ENCODE measurements at places on chromosomes 1 and 21.

DNA sequence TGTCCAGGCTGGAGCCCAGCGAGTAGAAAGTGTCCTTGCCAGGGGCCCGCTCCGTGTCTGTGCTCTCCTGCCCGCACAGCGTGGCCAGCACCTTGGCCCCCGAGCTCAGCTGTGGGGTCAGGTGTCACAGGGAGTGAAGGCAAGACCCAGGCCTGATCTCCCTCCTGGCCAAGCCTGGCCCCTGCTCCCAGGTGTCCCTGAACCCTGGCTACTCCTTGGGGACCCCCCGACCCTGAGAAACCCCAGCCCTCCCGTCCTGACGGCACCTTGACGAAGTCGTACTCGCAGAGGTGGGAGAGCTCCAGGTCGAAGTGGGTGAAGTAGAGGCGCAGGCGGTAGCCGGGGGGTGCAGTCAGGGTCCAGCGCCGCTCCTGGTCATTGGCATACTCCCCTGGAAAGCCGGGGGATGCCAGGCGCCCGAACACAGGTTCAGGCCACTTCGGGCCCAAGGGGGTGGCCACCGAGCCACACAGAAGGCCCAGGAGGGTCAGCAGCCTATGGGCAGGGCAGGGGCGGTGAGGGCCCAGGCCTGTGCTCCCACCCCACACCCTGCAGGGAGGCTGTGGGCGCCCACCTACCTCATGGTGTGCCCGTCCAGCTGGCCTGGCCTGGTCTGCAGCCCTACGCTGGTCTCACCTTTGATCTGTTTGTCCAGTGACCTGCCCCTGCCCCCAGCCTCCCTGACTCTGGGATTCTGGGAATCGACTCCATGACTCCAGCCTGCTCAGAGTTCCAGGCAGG lies at the start of gene MASP2:
TSS of gene MASP2 (minus strand) at position 615 of the 741 bp plus-strand sequence. CDS start at position 583, 32 bp downstream.
- DNase-seq: no peak

DNA sequence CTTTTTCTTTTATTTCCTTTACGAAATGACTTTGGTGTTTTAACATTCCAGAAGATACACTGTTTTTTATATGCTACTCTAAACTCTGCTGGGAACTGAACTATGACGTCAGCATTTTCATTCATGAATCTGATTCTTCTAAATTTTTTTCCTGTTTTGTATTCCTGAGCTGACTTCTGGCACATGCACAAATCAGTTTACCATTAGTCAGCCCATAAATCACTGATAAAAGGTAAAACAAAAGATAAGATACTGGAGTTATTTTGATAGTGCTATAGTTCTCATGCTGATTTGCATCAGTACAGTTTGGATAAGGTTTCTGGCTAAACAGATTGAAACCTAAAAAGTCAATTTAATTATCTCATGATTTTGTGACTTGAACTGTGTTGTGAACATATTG lies 10.4 kb downstream of the CAMTA1 start:
- DNase-seq: no peak

- no peak for DNase-seq
These were observed 12.9 kb upstream of the TMEM125 start for GRCh38 chr1:43256675-43257570.

- no peak for DNase-seq
These were observed 8.1 kb downstream of the MIS18A start for GRCh38 chr21:32270748-32271147.

DNA sequence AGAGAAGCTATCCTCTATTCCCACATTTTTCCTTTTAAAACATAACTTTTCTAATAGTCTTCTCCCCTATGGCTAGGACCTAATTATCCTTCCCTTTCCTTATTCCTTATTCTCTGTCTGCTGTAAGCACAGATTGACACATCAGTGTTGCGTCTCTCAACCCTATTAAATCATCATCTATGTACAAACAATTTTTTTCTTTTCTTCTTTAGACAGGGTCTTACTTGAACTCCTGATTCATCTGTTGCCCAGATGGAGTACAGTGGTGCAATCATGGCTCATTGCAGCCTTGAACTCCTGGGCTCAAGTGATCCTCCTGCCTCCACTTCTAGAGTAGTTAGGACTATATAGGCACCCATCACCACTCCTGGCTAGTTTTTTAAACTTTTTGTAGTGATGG lies 8.3 kb downstream of the KLHDC9 start:
- DNase-seq: no peak

- DNase-seq: no peak
These were observed 89.2 kb upstream of the WNT4 start for GRCh38 chr1:22231995-22232690.

- DNase-seq: no peak
These were observed 7.2 kb downstream of the ZDHHC18 start for GRCh38 chr1:26833432-26834405.

- no peak for DNase-seq
These were observed 363.7 kb downstream of the MATN1 start for GRCh38 chr1:30359539-30360220.

- no peak for DNase-seq
These were observed 98.6 kb downstream of the SIK1 start for GRCh38 chr21:43328185-43328957.

GRCh38 chr1:159882527-159882862 lies 17.5 kb downstream of the CFAP45 start:
- no peak for DNase-seq

DNA sequence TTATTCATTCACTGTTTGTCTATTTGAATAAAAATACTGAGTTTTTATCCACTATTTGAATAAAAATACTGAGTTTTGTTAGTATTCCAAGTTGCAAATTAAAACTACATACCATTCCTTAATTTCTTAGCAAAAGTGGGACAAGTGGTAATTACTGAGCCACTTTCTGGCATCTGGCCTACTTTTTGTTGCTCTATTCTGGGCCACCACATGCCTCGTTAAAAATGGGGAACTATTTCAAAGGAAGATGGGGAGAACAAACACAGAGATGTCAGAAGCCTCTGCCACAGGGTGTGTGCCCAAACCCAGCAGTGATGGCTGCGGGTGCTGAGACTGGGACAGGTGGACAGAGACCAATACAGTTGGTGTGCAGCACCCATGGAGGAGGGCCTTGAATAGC lies 14.6 kb downstream of the PIGP start:
- no peak for DNase-seq

- DNase-seq: no peak
These were observed 15.0 kb downstream of the RHBG start for GRCh38 chr1:156384007-156384406.

GRCh38 chr1:110857964-110858948 lies 14.7 kb upstream of the CD53 start:
- no peak for DNase-seq

DNA sequence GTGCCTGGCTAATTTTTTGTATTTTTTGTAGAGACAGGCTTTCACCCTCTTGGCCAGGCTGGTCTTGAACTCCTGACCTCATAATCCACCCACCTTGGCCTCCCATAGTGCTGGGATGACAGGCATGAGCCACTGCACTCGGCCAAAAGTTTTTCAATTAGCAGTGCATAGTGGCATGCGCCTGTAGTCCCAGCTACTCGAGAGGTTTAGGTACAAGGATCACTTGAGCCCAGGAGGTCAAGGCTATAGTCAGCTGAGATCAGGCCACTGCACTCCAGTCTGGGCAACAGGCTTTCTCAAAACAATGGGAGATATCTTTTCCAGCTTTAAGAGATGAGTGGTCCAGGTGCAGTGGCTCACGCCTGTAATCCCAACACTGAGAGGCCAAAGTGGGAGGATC lies 30.8 kb downstream of the DAP3 start:
- DNase-seq: no peak

DNA sequence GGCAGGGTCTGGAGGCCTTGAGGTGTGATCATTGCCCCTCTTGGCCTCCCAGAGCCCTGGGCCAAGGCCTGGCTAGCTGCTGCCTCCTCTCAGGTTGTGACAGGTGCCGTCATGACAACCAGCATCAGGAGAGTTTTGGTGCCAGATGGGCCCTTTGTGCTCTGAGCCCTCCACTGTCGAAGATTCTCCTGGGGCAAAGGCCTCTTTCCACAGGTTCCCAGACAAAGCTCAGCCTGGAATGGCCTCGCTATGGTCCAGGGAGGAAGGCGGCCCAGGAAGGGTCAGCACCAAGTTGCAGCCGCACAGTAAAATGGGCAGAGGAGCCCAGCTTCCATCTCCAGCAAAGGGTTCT lies 78.4 kb downstream of the ALPL start:
- DNase-seq: no peak

DNA sequence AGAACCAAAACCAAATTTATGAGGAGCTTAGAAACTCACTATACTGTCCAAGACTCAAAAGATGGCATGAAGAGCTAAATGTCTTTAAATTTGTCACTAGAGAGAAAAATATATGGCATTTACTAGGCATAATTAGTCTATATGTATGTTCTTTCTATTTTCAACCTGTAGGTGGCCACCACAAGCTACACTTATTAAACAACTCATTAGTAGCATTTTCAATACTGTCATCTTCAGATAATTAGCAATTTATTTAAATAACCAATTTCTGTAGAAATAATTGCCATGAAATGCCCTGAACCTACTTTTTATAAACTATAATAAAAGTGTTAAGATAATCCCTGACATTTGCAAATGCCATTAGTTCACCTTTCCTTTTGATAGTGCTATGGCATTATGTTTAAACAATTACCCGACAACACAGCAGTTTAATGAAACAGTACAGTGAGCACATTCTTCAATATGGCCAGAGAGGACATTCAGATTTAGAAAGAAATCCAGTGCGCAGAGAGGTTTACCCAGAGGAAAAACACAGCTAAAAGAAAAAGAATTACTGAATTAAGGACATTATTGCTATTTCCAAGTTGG lies 522.5 kb downstream of the PTBP2 start:
- no peak for DNase-seq

GRCh38 chr1:214004014-214004413 lies 16.2 kb downstream of the PROX1 start:
- no peak for DNase-seq

- DNase-seq: no peak
These were observed 95.6 kb upstream of the IRF2BP2 start for GRCh38 chr1:234705615-234706014.

GRCh38 chr1:94726981-94727685 lies 93.0 kb upstream of the SLC44A3 start:
- DNase-seq: no peak

GRCh38 chr1:153506386-153506785 lies 29.4 kb downstream of the S100A6 start:
- DNase-seq: no peak

- DNase-seq: no peak
These were observed 27.9 kb downstream of the OVAAL start for GRCh38 chr1:180586671-180587155.

GRCh38 chr1:157363660-157364140 lies 188.6 kb downstream of the FCRL5 start:
- no peak for DNase-seq

- peak; percentile 71 for DNase-seq
These were observed at the start of gene AGL for GRCh38 chr1:99849744-99850458. TSS of gene AGL (plus strand) at chr1:99850361. CDS start at chr1:99851043, 682 bp downstream.

DNA sequence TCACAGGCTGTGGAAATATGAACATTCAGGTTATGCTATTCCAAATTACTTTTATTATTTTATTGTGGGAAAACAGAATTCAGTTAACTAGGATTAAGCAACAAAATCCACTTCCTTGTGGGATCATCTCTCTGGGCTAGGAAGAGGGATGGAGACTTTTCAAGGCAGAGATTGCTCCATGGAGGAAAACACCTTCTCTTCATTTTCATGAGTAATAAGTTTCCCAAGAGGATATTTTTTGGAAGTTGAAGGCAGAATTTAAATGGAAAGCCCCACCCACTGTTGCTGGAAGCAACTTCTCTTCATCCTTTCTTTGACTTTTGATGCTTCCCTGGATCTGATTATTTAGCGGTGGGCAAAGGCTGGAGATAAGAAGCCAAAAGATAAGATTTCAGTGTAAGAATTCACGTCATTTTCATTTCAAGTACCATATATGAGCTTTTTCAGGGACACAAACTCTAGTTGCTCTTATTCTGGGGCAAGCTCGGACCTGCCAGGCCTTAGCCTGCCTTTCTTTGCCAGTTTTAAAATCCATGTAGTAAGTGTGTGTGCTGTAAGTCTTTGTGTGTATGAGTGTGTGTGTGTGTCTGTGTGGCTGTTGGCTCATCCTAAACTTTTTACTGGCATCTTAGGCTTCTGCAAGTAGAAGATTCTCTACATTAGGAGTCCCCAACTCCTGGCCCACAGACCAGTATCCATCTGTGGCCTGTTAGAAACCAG lies 11.7 kb upstream of the IL24 start:
- DNase-seq: no peak

DNA sequence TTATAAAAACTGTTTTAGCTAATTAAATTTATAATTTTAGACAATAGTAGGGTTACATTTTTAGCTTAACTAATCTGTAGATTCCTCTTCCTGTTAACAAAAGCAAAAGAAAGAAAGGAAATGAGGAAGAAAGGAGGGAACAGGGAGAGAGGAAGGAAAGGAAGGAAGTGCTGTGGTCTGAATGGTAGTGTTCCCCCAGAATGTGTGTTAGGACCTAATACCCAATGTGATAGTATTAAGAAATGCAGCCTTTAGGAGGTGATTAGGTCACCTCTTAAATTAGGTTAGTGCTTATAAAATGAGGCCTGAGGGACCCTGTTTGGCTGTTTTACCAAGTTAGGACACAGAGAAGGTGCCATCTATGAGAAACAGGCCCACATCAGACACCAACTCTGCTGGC lies 136.9 kb upstream of the SAMSN1 start:
- no peak for DNase-seq

DNA sequence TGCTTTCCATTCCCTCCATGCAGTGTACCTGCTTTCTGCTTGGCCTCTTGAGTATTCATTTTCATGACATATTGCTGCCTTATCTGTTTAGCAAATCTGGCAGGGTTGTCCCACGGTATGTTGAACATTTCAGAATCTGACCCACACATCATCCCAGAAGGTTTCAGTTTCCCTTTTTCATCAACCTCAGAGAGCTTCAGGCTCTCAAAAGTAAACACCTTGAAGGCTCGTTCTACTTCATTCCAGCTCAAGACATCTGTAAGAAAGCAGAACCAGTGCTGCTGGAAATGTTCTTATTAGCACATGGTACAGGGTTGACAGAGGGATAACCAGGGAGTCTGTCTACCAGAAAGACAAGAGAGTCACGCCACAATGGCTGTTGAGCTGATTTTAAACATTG lies 103.6 kb downstream of the SPAG17 start:
- no peak for DNase-seq

Measured in right renal cortex interstitium (tissue), 3 donors.